Inflammatory macrophage treated with lipopolysaccharide for 1 hour (primary cell): ENCODE measurements at places on chromosomes 5 and 9.

DNA sequence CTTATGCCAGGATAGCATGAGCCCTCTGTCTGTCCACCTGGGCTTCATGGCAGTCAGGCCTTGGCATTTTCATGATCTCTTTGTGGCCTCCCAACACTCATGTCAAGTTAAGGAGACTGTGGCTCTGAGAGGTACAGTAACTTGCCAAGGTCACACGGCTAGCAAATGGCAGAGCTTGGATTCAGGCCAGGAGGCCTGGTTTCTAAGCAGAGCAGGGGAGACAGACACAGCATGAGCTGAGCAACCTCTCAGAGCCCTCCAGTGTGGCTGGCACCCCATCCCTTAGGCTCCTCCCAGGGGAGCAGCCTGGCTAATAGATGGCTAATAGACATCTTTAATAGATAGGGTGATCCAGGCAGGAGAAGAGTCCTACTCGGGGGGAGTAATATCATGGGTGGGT lies 4.1 kb downstream of the SYNPO start:
- DNase-seq: no peak

DNA sequence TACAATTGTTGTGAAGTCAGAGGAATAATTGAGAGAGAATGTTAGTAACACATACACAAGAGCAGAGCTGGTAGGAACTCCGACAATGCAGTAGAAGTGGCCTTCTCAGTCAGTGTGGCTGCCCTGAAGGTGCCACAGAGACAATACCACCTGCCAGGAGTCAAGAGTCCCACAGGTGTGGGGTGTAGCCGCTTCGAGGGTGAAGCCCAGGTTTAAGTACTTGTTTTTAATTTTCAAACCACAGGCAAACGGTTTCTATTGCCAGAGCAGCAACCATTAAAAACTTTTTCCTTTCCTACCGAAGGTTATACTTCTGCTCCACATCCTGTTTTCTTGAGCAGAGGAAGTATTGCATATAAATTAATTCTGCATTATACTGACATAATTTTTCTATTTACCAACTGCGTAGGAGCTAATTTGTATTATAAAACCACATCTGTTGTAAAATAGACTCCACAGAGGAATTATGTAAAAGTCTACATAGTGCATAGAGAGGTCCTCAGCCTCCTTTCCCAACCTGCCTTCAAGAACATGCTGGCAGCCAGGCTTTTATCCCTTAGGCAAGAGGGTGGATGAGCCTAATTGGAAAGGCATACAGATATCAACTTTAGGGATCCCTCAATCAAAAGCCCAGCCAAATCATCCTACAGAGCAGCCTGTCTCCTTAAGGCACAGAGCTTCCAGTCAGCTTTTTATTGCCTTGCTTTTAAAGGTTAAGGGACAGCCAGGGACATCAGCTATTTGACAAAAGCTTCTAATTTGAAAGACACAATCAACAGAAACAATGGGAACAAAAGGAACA lies 12.9 kb upstream of the ACTBL2 start:
- no peak for DNase-seq

GRCh38 chr5:1465117-1465516 lies 19.9 kb upstream of the SLC6A3 start:
- DNase-seq: no peak

- DNase-seq: no peak
These were observed 6.9 kb downstream of the PCDHGA12 start for GRCh38 chr5:141437221-141437620.

DNA sequence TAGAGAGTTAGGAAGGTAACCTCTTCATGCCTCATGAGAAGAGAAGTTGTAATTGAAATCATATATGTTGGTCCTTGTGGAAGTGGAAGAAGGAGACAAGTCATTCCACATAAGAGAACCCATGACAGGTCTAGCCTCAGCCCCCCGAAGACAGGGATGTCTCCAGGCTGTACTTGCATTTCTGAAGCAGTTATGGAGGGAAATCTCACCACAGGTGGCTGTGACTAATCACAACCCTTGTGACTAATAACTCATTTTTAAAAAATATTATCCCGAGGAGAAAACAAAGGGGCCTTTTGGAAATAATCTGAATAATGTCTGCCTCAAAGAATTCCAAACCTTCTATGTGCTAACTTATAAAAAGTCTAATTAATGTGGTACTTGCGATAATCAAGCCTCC lies 262.1 kb upstream of the RPS23 start:
- DNase-seq: no peak
